ENCODE measurements at places on chromosomes 6 and 20.

- DNase-seq, result no peak
These were observed 66.7 kb upstream of the ARID1B start for GRCh38 chr6:156710479-156710878.

GRCh38 chr6:104402572-104402971 lies 457.1 kb downstream of the HACE1 start:
- DNase-seq, result no peak

DNA sequence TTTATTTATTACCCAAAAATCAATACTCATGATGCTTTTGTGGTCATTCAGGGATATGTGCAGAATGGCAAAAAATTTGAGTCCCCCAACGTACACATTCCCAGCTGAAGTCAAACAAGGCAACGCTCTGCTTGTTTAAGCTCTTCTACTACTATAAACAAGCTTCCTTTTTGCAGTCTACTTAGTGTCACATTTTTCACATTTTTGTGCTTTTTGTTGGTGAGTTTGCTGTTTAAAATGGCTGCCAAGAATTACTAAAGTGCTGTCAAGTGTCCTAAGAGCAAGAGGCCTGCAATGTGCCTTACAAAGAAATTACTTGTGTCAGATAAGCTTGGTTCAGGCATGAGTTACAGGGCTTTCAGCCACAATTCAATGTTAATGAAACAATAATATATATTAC lies 2.1 kb downstream of the WFDC8 start:
- DNase-seq, result no peak

- DNase-seq, result peak; percentile 86
These were observed 1.0 kb upstream of the DDAH2 start for GRCh38 chr6:31729979-31730630.

DNA sequence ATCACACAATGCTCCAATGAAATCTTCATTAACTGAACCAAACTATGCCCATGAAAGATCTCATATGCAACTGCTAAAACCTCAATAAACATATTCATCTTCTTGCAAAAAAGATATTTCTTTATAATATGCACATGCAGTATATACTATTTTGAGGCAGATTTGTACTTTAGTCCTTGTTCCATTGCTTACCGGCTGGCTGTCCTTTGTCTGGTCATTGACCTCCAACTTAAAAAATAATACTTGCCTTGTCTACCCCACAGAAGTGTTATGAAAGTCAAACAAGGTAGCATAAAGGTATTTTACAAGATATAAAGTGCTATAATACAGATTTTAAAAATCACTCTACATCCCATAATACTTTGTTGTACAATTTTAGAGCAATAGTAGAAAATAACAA lies 88.3 kb downstream of the ATG5 start:
- DNase-seq, result no peak

DNA sequence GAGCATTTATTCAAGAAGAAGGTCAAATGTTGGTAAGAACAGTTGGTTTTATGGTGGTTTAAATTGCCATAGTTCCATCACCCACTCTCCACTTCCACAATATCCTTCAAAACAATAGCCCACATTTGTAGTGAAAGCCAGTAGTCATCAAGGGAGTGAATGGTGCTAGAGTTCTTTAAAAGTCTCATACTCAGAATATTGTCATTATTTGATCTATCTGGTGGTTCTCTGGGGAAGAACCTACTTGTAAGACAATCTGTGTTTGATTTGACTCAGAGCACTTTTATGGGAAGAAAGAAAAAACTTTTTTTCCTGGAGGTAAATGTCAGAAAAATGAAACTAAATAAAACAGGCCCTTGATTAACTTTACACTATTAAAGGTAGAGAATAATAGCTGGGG lies 893.8 kb downstream of the QKI start:
- no peak for DNase-seq

- DNase-seq, result no peak
These were observed 108.2 kb downstream of the CFAP61 start for GRCh38 chr20:20160520-20160919.

- DNase-seq, result no peak
These were observed 70.2 kb downstream of the PERP start for GRCh38 chr6:138037009-138037504.

DNA sequence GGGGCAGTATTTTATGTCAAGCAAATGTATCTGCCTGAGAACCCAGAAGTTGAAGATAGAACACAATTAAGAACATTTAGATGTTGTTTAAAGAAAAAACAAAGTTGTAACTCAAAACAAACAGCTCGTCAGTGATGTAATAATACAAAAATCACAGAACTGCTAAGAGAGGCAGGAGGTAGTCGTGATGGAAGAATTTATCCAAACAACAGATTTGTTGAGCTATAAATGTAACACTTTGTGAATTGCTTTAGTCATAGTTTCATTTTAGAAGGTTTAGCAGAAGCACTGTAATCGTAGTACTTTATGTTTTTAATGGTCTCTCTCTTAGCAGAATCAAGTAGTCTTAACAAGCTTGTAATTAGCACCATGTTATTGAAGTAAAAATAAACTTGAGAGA lies 73.6 kb downstream of the SCAF8 start:
- DNase-seq, result no peak

DNA sequence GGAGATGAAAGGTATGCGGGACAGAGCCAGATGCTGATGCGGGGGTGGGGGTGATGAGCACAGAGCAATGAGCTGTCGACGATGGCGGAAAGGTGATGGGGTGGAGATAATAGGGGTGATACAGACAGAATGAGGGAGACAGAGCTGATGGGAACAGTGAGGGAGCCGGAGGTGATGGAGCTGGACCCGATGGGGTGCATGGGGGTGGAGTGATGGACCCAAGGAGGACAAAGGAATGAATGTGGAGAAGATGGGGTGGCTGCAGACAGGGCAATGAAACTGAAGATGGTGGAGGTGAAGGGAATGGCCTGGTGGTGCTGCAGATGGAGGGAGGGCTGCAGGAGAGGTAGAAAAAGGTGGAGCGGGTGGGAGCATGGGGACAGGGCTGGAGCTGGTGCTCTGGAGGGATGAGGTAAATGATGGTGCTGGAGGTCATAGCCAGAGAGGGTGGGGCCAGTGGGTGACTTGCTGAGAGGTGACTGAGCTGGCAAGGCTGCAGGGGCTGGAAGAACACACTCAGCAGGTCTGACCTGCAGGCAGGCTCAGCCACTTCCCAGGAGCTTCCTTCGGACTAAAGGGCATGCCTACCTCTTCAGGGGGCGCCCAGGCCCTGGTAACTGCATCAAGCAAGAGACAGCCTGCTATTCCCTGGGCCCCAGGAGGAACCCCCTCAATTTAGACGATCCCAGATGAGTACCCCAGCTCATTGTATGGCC lies 6.0 kb upstream of the FOXS1 start:
- DNase-seq, result no peak

GRCh38 chr20:37524859-37525708 lies 2.6 kb downstream of the BLCAP start:
- DNase-seq, result no peak

- no peak for DNase-seq
These were observed 4.8 kb downstream of the COL9A1 start for GRCh38 chr6:70298068-70298467.

DNA sequence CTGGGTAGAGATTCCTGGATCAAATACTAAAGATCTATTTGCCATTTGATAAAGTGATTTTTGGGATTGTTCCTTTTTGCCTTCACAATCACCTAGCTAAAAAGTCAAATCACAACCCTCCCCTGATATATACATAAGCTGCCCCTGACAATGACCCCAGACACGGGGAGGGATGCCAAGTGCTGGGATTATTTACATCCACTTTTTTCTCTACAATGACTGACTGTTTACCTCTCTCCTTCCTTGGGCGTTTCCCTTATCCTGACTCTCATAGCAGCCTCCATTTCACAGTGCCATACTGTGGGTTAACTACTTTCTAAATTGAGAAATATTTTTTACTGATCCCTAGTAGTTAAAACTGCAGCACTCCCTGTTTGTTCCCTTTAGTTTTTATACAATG lies 150.8 kb upstream of the TMEM170B start:
- DNase-seq, result no peak

DNA sequence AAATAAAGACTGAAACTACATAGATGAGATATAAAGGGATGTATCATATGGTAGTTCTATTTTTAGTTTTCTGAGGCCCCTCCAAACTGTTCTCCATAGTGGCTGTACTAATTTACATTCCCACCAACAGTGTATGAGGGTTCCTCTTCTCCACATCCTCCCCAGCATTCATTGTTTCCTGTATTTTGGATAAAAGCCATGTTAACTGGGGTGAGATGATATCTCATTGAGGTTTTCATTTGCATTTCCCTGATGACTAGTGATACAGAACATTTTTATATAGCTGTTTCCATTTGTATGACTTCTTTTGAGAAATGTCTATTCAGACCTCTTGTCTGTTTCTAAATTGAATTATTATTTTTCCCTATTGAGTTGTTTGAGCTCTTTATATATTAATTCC lies 229.3 kb downstream of the RFPL4B start:
- DNase-seq, result no peak

DNA sequence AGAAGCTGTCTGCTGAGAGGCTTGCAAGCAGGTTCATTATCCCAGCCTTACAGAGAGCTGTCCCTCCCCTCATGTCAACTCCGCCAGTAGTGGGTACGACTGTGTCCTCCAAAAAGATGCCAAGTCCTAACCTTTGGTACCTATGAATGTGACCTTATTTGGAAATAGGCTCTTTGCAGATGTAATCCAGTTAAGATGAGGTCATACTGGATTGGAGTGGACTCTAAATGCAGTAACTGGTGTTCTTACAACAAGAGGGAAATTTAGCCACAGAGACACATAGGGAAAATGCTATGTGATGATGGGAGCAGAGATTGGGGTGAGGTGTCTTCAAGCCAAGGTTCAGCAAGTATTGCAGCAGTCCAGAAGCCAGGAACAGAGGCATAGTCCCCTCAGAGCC lies 90.8 kb upstream of the FOXP4 start:
- DNase-seq, result no peak

GRCh38 chr20:16419138-16419715 lies 154.0 kb downstream of the KIF16B start:
- no peak for DNase-seq

- DNase-seq, result no peak
These were observed 9.7 kb downstream of the NOTCH4 start for GRCh38 chr6:32214126-32214525.

GRCh38 chr6:79048611-79049010 lies 29.4 kb downstream of the PHIP start:
- DNase-seq, result no peak

DNA sequence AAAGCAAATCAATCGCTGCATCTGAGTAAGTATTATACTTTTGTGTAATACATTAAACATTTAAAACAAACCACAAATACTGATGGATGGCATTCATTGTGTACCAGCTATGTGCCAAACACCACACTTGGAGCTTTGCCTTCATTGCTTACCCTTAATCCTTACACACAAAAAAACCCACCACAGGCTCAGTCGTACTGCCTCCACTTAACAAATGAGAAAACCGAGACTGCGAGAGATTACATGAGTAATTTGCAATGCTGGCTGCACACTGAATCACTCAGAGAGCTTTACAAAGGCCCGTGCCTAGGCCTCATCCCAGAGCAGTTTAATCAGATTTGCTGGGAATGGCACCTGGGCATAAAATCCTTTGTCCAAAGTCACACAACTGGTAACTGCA lies 130.5 kb downstream of the EDN1 start:
- no peak for DNase-seq

GRCh38 chr6:163232015-163232523 lies 182.4 kb upstream of the QKI start:
- DNase-seq, result no peak

DNA sequence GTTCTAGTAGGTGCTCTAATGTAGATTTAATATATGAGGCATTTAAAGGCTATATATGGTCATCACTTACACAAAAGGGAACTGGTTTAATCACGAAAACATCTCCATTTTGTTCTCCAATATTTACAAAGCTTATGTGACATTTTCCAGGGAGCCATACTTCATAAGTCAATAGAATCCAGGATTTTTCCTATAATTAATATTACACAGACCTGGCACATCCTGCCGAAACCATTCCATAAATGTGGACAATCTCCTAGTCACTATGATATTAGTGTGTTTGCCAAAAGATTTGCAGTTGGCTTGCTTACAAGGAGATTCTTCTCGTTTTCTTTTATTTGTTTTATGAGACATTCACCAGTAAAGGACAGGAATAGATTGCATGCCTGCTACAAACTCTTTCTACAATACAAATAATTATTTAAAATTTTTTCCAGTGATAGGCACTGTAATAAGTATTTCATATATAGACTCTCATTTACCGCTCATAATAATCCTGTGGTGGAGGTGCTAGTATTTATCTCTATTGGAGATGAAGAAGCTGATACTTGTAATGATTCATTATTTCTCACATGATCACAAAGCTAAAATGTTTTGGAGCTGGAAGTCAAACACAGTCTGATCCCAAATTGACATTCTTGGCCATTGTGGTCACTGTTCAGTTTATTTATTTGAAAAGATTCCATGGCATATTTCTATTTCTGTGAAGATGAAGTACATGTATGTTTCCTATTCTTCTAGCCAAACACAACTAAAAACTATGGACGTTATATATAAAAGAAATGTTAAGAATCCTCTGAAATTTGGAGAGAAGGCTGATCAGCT lies 597.0 kb downstream of the HTR1B start:
- DNase-seq, result no peak

- no peak for DNase-seq
These were observed 217.1 kb downstream of the ANKRD60 start for GRCh38 chr20:58011106-58011946.

- no peak for DNase-seq
These were observed 64.4 kb upstream of the COL21A1 start for GRCh38 chr6:56311533-56312448.

- no peak for DNase-seq
These were observed 17.8 kb downstream of the ARMC12 start for GRCh38 chr6:35754452-35755277.

GRCh38 chr6:119314885-119315272 lies 34.7 kb downstream of the MAN1A1 start:
- DNase-seq, result no peak

GRCh38 chr6:152273638-152274037 lies 363.5 kb downstream of the SYNE1 start:
- DNase-seq, result no peak

All from GM13977 (cell line).